ENCODE measurements at places on chromosomes 16 and 17. TPM values are rescaled to one million over a fixed set of nuclear protein-coding genes. Genes with fewer than 3 reads are reported as not detected.

Gene PRAC1
- total RNA-seq = not detected

Gene ATP1B2
- total RNA-seq = not detected

Gene CCNF
- total RNA-seq = 39.3 TPM

Gene CES4A
- total RNA-seq = 0.45 TPM

Gene RGS11
- total RNA-seq = 0.17 TPM

Gene ABCC11
- under 0.01 TPM for total RNA-seq

Gene RHBDF1
- 34.0 TPM for total RNA-seq

Gene SYT17
- 0.84 TPM for total RNA-seq

Gene PSMB3
- 439 TPM for total RNA-seq

Gene CLEC19A
- total RNA-seq = not detected

Data from bronchus fibroblast of lung (primary cell).